ENCODE measurements at places on chromosomes 3 and 15.

GRCh38 chr3:160804762-160805161, 48.7 kb downstream of the PPM1L start:
- DNase-seq: no peak

DNA sequence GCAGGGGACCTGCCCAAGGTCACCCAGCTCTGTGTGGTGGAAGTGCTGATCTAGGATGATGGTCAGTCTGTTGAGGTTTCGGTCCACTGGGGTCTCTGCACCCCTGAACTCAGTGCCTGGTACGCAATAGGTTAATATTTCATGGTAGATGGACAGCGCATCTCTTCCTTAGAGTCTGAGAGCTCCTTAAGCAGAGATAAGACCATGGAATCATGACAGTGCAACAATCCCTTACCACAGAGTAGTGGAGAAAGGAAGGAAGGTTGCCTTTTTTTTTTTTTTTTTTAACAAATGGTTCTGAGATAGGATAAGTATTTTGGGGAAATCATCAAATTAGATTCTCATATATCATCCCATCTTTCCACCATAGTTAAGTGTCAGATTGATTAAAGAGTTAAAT, 79.8 kb upstream of the SLC6A1 start:
- DNase-seq: no peak

- DNase-seq: no peak
Measured at GRCh38 chr15:46296797-46297196, 662.0 kb downstream of the SQOR start.

DNA sequence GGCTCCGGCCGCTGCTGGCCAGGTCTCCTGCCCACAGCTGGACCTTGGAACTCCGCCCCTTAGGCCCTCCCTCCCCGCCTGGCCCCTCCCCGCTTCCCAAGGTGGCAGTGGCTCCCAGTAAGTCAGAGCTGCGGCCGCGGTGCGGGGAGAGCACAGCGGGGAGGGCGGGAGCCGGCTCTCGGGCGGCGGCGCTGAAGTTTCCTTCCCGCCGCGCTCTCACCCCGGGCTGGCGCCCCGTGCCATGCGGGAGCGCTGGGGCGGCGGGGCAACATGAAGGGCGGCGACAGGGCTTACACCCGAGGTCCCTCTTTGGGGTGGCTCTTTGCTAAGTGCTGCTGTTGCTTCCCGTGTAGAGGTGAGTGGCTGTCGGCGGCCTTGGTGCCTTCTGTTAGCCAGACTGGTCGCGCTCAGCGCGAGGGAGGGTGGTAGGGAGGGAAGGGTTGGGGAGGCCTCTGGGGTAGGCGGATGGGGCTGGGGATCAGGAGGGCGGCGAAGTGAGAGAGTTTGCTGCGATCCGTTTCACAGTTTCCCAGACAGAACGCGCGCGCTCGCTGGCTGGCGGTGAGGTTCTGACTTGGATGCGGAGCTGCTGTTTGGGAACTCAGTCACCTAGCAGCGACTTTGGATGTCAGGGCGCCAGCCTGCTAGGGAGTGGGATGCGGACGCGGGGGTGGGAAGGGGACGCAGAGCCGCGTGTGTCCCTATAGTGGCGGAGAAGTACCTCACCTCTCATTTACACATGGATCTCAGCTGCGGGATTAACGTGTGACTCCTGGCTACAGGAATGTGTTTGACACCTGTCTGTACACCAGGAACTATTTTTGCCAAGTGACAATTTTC, 145.5 kb upstream of the UMPS start:
- peak; percentile 56 for DNase-seq

- peak; percentile 71 for DNase-seq
Measured at GRCh38 chr15:71114887-71115566, at the start of gene THSD4. TSS of gene THSD4 (plus strand) at chr15:71115471.

- DNase-seq: no peak
Measured at GRCh38 chr3:197268294-197268693, 30.1 kb downstream of the DLG1 start.

DNA sequence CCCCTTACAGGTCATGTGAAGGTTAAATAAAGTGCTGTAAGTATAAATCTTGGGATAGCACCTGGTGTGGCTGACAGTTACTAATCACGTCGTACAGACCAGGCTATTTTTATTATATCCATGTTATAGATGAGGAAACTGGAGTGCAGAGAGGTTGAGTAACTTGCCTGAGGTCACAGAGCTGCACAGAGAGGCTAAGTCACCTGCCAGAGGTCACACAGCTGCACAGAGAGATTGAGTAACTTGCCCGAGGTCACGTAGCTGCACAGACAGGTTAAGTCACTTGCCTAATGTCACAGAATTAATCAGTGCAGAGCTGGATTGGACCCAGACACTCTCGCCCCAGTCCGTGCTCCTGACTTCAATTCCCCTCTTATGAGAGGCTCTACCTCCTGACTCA, 171.5 kb downstream of the NUP210 start:
- DNase-seq: no peak

GRCh38 chr3:188949996-188950395, 221.8 kb upstream of the TPRG1 start:
- DNase-seq: no peak

DNA sequence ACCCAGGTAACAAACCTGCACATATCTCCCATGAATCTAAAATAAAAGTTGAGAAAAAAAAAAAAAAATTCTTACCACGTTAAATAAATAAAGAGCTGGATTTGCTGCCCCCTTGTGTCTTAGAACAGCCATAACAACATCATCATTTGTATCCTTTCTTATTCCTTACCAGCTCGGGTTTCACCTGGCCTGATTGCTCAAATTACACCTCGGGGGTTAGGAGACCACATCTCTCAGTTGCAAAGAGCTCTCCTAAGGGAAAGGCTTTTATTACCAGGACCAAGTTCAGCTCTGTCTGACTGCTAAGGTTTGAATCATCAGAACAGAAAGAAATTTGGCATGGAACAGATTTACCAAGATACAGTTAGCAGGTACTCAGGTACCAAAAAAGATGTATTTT, 25.8 kb upstream of the RPL39L start:
- peak; percentile 71 for DNase-seq

GRCh38 chr15:90844696-90845095, 23.7 kb upstream of the FURIN start:
- DNase-seq: no peak

GRCh38 chr15:77869021-77869895, 208.3 kb downstream of the TBC1D2B start:
- no peak for DNase-seq

DNA sequence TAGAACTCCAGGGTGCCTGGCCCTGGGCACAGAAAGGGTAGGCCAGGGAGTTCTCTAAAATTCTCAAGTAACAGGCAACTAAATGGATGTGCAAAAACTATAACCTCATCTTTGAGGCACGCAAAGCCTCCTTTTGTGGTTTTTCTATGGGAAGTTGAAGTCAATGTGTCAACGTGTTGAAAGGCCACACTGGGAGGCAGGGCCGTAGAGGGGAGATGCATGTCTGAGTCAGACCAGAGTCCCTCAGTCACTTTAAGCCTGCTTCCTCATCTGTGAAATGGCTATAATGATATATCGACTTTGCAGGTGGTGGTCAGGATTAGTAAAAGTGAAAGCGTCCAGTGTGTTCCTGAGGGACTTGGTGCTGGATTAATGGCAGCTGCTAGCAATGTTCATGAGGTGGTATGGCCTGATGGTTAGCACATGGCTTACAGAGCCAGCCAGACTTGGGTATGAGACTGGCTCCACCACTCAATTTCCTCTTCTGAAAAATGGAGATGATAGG, 17.0 kb downstream of the TGM5 start:
- DNase-seq: no peak

DNA sequence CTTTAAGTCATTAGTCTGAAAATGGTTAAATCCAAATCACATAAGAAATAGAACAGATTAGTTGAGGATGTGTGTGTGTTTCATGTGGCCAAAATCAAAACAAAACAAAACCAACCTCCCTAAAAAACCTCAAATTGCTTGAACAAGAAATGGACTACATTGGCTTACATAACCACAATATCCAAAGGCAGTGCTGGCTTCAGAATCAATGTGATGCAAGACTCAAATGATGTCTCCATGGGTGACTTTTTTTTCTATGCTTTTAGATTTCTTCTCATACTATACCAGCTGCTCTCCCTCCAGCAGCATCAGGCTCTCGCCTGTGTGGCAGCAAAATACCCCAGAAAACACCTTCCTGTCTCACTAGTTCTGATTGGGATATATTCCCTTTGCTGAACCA, 36.0 kb upstream of the CMTM8 start:
- no peak for DNase-seq

DNA sequence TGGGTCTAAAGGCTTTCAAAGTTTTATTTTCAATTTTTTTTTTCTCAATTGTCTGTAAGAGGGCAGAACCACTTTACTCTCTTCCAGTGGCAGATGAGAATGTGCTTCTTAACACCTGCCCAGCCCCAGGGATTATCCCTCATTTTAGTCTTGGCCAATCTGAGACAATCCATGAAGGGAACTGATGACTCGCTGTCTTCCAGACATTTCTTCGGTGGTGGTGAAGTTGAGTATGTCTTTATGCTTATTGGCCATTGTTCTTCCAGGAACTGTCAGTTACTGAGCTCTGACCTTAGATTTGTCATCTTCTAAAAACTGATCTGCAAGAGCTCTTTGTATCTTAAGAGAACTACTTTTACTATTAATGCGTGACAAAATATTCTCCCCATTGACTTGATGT, 139.5 kb downstream of the TJP1 start:
- no peak for DNase-seq

DNA sequence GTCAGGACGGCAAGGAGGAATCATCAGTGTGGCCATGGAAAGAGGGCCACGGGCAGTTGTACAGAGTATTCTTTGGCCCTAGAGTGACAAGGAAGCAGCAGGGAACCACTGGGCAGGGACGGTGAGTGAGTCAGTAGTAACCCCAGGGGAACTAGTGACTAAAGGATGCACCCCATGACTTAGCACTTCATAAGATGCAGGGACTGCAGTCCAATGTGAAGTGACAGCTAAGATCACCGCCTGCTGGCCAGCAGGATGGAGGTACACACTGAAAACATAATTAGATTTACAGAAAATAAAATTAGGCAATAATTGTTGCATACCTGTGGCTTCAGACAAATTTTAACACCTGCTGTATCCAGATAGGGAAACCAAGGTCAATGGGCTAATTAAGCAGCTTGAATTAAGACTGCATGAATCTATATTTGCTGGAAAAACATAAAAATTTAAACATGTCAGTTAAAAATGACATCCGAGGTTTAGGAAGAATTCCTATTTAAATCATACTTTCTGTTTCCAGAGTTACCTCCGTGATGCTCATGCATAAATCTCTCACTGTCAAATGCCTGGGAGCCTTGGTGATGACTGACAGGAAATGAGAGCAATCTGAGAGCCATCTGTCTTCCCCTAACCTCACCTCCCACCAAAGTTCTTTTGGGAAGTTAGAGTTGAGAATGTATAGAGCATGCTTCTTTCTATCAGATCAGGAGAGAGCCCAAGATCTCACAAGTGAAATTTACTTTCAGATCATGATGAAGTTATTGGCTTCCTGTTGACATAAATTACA, 56.5 kb downstream of the DCLK3 start:
- peak; percentile 31 for DNase-seq

- DNase-seq: no peak
Measured at GRCh38 chr15:68868296-68868695, 47.6 kb upstream of the ANP32A start.

DNA sequence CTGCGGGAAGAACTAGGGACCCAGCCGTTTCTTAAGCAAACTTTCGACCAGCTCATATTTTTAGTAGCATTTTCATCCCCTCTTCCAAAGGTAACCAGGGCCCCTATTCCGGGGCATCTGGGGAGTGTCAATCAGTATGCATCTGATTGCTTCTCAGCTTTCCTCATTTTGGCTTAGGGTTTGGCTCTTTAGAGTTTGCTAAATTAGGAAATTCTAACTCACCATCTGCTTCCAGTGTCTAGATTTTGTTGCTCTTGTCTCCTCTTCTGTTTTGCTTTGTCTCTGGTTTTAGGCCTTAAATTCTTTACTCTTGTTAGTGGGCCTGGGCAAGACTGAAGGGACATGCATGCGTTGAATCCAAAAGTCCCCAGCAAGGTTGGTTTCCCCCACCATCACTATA, 9.6 kb upstream of the ABTB1 start:
- DNase-seq: no peak

GRCh38 chr3:159726231-159726964, 262.2 kb upstream of the IL12A start:
- no peak for DNase-seq

GRCh38 chr3:184815046-184815930, 3.3 kb downstream of the VPS8 start:
- DNase-seq: no peak

DNA sequence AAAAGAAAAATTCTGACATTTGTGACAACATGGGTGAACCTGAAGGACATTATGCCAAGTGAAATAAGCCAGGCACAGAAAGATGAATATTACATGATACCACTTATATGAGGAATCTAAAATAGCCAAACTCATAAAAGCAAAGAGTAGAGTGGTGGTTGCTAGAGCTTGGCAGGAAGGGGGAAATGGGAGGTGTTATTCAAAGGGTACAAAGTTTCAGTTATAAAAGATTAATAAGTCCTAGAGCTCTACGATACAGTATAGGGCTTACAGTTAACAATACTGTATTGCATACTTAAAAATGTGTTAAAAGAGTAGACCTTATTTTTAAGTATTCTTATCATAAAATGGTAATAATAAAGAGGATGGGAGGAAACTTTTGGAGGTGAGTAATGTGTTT, 111.6 kb upstream of the NR2E3 start:
- DNase-seq: no peak

DNA sequence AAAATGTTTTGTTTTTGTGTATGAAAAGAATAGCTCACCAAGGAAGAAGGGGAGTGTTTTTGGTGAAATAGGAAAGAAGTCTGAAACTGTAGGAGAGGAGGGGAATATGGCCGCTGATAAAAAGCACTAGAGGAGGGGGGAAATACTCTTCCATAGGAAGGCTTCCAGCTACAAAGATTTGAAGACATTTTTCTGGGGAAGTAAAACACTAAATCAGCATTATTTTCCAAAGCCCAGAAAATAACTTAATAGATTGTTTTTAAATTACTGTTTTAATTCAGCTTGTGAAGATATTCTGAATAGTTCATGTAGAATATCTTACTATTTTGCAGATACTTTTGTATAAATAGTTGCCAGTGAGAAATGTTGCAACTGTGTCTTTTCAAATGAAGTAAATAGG, 54.9 kb downstream of the CALML4 start:
- no peak for DNase-seq

DNA sequence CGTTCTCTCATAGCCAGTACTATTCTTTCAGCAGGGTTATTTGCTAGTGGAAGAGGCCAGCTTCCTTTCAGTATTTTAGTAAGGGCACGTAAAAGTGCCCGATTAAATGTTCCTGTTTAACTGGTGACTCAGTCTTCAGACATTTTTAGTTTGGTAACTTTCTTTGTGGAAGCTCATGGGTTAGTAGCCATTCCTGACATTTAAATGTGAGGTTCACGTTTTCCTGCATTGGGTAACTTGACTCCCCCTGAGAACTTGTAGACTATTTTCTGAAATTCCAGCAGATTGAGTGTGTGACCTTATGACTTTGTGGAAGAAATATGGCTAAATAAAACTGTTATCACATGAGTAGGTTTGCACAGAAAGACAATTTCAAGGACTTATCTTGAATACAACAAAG, 16.9 kb downstream of the ABHD2 start:
- DNase-seq: no peak

DNA sequence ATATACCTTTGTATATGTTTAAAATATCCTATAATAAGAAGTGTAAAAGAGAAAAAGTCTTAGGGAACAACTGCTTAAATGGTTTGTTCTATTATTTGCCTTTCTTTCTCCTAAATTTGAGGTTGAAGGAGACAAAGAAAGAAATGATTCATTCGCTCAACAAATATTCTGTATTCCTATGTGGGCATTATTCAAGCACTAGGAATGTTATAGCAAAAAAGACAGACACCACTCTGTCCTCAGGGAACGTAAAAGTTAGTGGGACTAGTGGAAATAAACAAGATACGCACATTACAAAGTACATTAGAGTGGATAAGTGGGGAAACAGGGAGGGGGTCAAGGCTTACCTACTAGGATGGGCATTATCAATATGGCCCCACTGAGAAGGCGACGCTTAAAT, 332.2 kb downstream of the LPP start:
- DNase-seq: no peak
